Natural killer cell (primary cell): ENCODE measurements at places on chromosomes 11 and 22. TPM values are rescaled to one million over a fixed set of nuclear protein-coding genes. Genes with fewer than 3 reads are reported as not detected.
A peak's percentile ranks its signal among the peaks of the same experiment; 100 is the strongest.

HBE1 gene
- total RNA-seq: not detected

DNA sequence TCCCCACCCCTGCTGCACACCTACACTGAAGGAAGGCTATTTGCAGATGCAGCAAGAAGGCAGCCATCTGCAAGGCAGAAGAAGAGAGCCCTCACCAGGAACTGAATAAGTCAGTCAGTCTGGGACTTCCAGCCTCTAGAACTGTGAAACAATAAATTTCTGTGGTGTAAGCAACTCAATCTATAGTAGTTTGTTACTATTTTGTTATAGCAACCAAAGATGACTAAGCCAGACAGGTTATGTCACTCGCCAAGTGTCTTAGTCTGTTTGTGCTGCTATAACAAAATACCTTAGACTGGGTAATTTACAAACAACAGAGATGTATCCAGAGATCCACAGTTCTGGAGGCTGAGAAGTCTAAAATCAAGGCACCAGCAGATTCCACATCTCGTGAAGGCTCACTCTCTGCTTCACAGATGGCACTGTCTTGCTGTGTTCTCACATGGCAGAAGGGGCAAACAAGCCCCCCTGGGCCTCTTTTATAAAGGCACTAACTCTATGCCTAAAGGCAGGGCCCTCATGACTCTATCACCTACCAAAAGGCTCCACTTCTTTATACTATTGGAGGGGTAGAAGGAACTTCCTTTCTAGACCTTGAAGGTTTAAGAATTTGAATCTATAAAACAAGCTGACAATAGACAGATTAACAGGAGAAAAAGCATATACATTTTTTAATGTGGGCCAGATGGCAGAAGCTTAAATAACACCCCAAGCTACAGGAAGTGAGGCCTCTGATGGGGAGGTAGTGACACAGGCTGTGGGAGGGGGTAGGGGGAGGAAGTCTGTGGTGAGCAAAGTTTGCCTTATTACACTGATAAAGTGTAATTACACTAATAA lies 12.3 kb downstream of the APOL6 start:
- H3K27me3 ChIP-seq: no peaks in the 10 kb centered on the region
- peak overlapping the region; percentile 98 for H3K27ac ChIP-seq
- H3K36me3 ChIP-seq: peaks cover 53% of the 10 kb centered on the region
- peak; percentile 58 for DNase-seq

GRCh38 chr11:61021661-61022212 lies 50.3 kb downstream of the CD6 start:
- DNase-seq: peak; percentile 36
- peaks cover 48% of the 10 kb centered on the region for H3K4me1 ChIP-seq
- no peak overlapping the region for H3K4me3 ChIP-seq
- H3K36me3 ChIP-seq: no peaks in the 10 kb centered on the region
- no peaks in the 10 kb centered on the region for H3K27me3 ChIP-seq

DNA sequence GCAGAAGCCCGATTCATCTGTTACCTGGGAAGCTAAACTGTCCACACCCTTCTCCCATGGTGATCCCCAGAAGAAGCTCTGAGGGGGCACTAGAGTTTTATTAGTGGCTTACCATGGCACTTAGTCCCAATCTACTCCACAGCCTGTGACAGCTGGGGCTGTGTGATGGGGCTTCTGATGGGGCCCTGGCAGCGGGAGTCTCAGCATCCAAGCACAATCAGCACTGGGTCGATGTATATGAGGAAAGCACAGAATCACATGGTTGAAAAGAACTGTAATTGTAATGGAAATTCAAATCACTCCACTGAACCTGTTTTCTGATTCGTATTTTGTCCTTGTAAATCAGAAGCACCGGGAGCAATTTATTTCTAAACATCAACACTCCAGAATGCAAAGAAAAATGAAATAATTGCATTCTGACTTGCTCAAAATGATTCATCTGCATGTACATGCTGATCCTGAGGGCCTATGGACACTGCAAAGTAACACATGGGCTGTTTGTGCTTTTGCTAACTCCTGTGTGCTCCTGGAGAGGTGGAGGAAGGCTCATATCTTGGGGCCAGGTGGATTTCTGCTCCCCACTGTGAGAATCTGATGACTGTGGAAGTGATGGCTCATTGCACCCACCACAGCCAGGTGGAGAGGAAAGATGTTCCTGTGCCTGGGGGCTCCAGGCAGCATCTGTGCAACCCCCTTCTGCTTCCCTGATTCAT lies 203.0 kb downstream of the KIRREL3 start:
- no peaks in the 10 kb centered on the region for H3K36me3 ChIP-seq
- no peak for DNase-seq
- H3K4me3 ChIP-seq: no peak overlapping the region
